ENCODE measurements at places on chromosomes 5 and 9. TPM values are rescaled to one million over a fixed set of nuclear protein-coding genes. Genes with fewer than 3 reads are reported as not detected.

GRCh38 chr9:2125906-2126305, 110.8 kb downstream of the SMARCA2 start:
- DNase-seq: no peak

DNA sequence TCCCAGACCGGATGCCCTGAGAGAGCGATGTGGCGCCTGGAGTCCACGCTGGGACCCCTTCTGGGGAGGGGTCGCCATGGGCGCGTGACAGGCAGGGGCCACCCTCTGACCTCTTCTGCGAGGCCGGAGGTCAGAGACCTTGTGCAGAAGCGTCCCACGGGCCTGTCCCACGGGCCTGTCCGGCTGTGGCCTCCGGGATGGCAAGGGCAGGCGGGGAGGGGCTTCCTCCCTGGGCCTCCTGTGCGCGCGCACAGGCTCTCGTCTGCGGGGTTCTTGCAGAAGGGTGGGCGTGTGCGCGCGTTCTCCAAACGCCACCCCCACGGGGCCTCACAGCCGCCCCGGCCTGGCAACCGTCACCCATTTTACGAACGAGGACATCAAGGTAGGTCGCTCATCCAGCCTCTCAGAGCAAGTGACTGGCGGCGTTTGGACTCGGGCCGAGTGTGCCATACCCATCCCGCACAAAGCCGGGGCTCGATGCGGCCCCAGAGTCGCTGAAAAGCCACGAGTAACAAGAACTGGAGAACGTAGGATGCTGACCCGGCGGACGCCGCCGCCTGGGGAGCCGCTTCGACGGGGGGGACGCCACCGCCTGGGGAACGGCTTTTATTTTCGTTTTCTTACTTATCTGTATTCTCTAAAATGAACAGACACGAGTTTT, 897 bp downstream of the AHRR start:
- no peak for DNase-seq

DNA sequence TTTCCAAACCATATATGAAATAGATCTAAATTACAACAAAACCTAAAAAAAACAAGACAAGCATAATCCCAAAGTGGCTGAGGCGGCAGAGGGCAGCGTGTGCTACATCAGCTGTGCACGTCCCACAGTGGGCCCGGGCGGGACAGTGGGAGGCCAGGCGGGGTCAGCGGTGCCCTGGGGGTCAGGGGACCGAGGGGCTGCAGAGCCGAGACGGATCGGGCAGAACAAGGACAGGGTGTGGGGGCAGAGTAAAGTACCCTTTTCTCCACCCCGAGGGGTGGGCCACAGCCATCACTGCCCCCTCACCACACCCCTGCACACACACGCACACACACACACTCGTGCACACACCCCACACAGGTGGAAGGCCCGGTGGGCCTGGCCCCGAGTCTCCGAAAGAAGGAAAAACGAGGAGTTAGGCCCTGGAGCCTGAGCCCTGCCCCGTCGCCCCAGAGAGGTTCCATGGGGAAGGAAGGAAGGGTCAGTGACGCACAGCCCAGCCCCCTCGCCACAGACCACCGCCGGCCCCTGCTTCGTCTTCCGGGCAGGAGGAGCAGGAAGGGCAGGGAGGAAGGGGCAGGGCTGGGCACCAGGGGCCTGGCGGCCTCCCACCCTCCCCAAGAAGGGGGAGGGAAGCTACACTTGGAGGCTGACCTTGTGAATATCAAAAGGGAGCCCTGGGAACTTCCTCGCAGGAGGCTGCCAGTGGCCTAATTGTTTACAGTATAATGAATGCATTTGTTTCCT, 49.6 kb upstream of the UBAC1 start:
- no peak for DNase-seq

DNA sequence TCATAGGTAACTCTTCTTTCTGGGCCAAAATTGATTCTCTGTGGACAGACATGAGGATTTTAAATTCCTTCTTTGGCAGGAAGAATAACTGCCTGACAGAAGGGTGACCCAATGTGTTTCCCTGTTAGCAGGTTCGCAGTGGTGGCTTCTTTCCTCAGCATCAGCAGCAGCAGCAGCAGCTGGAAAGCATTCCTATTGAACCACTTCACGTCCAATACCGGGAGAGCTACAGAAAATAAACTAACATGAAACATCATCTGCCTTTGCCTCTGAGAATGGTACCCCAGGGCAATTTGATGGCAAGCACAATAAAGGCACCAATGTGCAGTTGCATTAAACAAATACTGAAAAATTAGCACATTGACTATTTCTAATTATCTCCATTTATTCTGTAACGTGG, 214.5 kb downstream of the TMEM167A start:
- no peak for DNase-seq

- DNase-seq: no peak
Observed at GRCh38 chr5:82591021-82591515, 312.9 kb upstream of the RPS23 start.

DNA sequence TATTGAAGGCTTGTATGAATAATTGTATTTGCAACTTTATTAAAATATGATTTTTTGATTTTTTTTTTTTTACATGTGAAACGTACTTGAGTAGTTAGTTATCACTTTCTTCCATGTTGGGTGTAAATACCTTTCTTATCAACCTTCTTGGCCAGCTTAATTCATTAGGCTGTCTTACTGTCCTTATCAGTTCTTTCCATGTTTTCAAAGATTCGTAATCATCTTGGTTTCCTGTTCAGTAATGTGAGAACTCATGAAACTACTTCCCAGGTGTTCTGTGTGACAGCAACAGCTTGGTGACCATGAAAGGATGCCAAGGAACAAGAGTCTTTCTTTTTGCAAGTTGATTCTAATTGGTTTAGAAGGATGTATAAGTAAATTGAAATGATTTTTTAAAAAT, 100.0 kb downstream of the ADGRV1 start:
- DNase-seq: no peak

GRCh38 chr9:76603931-76604570, 145.1 kb downstream of the GCNT1 start:
- DNase-seq: no peak

DNA sequence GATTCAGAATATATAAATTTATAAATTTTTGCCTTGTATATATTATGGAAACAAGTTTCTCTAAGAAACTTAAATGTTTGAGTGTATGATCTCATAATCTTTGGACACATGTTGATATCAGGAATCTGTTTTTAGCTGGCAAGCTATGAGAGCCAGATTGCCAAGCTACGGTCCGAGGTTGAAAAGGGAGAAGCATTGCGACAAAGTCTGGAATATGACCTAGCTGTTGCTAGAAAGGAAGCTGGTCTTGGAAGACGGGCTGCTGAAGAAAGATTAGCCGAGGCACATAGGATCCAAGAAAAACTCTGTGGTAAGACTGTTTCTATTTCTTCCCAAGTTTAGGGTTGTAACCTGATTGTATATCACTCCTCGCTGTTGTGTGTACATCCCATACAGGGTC, 25.9 kb downstream of the CCDC171 start:
- no peak for DNase-seq

GRCh38 chr5:113373426-113373825, 61.4 kb downstream of the TSSK1B start:
- DNase-seq: no peak

- no peak for DNase-seq
Observed at GRCh38 chr5:128434993-128435392, 103.1 kb downstream of the FBN2 start.

DNA sequence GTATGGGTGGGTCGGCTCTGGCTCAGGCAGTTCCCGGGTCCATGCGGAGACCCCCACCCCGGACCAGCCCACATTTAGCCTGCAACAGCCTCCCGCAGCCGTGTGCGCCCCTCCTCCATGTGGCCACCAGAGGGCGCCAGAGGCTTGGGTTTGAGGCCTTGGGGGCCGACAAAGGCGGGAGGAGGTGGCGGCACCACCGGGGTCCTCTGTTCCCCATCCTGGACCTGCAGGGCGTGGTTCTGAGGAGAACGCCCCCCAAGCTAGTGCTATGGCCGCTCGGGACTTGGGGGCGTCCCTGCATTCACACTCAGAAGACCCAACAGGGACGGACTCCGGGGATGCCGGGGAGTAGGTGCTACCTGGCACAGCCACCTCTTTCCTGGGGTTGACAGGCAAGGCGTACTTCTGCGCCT, 16.5 kb downstream of the ASS1 start:
- peak; percentile 43 for DNase-seq

- DNase-seq: no peak
Observed at GRCh38 chr9:123478160-123478559, 122.2 kb downstream of the CRB2 start.

GRCh38 chr5:135341696-135342550, 57.1 kb downstream of the MACROH2A1 start:
- DNase-seq: no peak

DNA sequence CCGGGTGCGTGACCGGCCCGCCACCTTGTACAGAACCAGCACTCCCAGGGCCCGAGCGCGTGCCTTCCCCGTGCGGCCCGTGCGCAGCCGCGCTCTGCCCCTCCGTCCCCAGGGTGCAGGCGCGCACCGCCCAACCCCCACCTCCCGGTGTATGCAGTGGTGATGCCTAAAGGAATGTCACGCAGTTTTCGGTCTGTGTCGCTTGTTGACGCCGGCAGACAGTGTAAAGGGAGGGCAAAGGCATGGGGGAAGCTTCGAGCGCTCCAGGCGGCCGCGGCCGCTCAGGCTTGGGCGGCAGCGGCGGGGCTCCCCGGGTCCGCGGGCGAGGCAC, 1.3 kb downstream of the LRRC26 start:
- DNase-seq: no peak

GRCh38 chr5:1550287-1551076, 26.7 kb upstream of the LPCAT1 start:
- peak; percentile 9 for DNase-seq

DNA sequence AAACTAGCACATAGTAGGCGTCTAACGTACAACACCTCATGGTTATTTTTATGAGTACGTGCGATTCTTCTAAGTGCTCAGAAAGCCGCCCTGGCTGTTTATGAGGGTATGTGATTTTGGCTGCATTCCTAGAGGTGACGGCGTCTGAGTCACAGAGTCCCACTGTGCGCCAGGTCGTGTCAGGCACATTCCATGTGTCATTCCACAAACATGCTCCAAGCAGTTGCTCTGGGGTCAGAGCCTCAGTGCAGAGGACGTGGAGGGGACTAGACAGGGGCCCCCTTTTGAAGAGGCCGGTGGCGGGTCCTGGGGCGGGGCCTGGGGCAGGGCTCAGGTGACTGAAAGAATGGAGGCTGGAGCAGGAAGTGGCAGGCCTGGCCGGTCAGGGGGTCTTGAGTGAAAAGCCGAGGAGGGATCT, 51.9 kb downstream of the NEK6 start:
- DNase-seq: no peak

- DNase-seq: no peak
Observed at GRCh38 chr5:115050866-115051265, 118.8 kb downstream of the TRIM36 start.

GRCh38 chr9:126363847-126364671, 37.4 kb downstream of the MVB12B start:
- DNase-seq: no peak

GRCh38 chr9:3646226-3646625, 120.4 kb upstream of the RFX3 start:
- no peak for DNase-seq

DNA sequence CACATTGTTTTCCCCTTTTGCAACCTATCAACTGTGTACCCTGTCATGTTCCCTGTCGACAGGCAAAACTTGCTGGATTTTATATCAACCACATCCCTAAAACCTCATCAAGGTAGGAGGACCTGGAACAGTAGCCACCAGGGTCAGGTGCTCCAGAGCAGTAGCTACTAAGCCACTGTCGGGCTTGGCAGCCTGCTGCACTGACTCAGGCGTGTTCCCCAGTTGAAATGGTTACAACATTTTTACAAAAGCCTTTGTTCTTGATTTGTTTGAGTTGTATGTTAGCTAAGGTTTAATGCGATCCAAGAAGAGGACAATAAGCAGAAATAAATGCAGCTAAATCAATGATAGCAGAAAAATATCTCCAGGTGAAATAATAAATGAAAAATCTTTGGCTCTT, 407.4 kb upstream of the TLE4 start:
- DNase-seq: no peak

- DNase-seq: no peak
Observed at GRCh38 chr5:100706776-100707175, 171.6 kb downstream of the FAM174A start.

GRCh38 chr5:31225118-31225517, 31.6 kb downstream of the CDH6 start:
- DNase-seq: no peak

DNA sequence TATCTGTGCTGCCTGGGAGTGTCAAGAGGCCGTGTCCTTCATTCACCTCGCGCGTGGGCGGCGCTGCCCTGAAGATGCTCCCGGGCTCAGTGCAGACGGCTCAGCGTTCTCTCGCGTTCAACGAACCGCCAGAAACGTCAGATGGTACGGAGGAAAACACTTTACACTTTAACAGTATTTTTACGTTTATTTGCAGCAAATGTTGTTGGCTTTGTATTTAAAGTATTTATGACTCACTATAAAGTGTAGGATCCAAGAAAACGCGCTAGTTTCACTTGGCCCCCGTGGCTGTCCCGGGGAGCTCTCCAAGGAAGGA, 544 bp upstream of the ERCC6L2 start:
- peak; percentile 45 for DNase-seq

- DNase-seq: no peak
Observed at GRCh38 chr5:64925123-64925522, 156.4 kb downstream of the CWC27 start.

GRCh38 chr9:110464321-110464720, 115.2 kb downstream of the SVEP1 start:
- DNase-seq: no peak

DNA sequence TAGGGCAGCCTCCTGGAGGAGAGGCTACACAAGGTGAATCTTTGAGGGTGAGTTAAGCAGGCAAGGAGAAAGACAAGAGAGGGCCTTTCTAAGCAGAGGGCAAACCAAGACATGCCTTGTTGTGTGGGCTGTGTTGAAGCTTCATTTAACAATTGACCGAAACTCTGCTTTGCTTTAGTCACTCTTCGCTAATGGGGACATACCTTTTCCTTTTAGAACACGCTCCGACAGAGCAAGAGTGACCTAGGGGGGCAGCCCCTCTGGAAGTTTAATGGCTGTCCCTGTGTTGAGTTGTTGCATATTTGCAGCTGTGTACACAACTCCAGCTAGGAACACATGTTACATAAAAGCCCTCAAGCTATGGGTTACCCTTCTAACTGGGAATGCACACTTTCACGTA, 218.1 kb upstream of the WWC1 start:
- no peak for DNase-seq

TMEM215 gene
- total RNA-seq: not detected

GALNT12 gene
- total RNA-seq: 28.6 TPM

RNF130 gene
- 85.6 TPM for total RNA-seq

ZNF484 gene
- total RNA-seq: 9.5 TPM

GPR151 gene
- not detected for total RNA-seq

SOHLH1 gene
- total RNA-seq: not detected

PDE4D gene
- 46.9 TPM for total RNA-seq

PCDHGA11 gene
- 4.2 TPM for total RNA-seq

BAAT gene
- total RNA-seq: 117 TPM

WDR31 gene
- total RNA-seq: 8.1 TPM

IFNA14 gene
- total RNA-seq: not detected

CFAP157 gene
- 1.4 TPM for total RNA-seq

ZNF300 gene
- total RNA-seq: 5.0 TPM

C1QTNF2 gene
- total RNA-seq: 2.2 TPM

C9orf153 gene
- 0.23 TPM for total RNA-seq

PGGT1B gene
- 44.0 TPM for total RNA-seq

SLC31A2 gene
- 7.5 TPM for total RNA-seq

SCGB3A2 gene
- total RNA-seq: not detected
